ENCODE measurements at places on chromosomes 7 and 10.

- DNase-seq, result peak; percentile 85
Observed at GRCh38 chr10:79322616-79323543, 24.4 kb upstream of the PPIF start.

DNA sequence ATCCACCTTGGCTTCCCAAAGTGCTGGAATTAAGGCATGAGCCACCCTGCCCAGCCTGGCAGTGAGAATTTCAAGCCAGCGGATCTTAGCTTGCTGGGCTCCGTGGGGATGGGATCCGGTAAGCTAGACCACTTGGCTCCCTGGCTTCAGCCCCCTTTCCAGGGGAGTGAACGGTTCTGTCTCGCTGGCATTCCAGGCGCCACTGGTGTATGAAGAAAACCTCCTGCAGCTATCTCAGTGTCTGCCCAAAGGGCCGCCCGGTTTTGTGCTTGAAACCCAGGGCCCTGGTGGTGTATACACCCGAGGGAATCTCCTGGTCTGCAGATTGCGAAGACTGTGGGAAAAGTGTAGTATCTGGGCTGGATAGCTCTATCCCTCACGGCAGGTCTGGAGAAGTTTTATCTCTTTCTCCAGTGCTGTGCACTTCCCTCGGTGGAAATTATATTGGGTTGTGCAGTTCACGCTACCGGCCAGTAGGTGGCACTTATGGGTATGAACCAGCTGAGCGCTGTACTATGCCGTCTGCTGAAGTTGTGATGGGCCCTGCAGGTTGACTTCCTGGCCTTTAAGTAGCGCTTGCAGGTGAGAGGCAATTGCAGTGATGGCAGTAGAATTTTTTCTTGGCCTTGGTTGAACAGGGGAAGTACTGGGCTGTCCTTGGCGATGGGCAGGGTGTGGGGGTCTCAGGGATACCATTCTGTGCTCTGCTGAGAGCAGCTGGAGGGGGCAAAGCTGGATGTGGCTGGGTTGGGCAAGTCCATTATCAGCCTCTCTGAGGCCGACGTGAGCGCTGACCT, 138.0 kb upstream of the MTPN start:
- no peak for DNase-seq

GRCh38 chr7:44144968-44145478, 3.9 kb upstream of the MYL7 start:
- peak; percentile 13 for DNase-seq

DNA sequence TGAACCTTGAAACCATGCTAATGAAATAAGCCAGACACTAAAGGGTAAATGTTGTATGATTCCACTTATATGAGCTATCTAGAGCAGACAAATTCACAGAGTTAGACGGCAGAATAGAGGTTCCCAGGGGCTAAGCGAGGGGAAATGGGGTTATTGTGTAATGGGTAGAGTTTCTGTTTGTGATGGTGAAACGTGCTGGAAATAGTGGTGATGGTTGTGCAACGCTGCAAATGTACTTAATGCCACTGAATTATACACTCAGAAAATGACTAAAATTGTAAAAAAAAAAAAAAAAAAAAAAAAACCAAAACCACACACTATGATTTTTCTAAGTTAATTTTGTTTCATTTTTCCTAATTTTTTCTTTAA, 30.0 kb downstream of the SFXN4 start:
- DNase-seq, result no peak

DNA sequence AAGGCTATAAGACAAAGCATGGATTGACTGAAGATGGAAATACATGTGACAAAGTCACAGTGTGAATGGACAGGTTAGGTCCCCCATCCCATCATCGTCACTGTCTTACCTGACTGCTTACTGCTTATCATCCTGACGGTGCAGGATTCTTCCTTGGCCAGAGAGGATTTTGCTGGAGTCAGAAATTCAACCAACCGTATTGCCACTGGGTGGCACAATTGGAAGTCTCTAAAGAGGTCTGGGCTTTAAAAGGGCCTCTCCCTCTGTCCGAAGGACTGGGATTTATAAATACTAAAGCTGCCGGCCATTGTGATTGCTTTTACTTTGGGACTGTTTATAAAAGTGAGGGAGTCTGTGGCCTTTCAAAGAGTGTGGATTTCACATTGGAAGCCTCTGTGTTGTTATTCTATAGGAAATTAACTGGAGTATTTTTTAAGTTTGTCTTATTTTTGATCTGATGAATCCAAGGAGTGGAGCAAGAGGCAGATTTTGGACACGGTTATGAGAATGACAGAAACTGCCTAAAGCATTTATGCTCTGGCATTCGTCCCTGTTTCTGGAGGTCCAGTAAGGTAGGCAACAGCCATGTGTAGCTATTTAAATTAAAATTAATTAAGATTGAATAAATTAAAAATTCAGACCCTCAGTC, 113.3 kb upstream of the CREB5 start:
- DNase-seq, result peak; percentile 57

DNA sequence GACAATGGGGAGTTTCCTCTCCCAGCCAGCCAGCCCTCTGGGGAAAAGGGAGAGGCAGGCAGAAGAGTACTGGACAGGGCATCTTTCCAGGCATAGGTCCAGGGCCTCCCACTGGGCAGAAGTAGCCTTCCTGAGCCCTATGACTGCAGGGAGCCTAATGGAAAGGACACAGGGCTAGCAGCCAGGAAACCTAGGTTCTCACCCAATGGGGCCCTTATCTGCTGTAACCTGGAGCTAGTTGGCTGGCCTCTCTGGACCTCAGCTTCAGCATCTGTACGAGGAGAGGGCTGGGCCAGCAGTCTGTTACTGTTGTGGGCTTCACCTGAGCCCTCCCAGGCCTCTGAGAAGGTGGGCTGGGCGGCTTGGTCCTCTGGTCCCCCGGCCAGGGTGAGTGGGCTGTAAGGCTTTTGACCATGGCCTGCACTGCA, 22.4 kb downstream of the LDB3 start:
- no peak for DNase-seq

- peak; percentile 80 for DNase-seq
Observed at GRCh38 chr7:70571403-70571934, 560.5 kb upstream of the GALNT17 start.
